Right cardiac atrium (tissue), 5 donors: ENCODE measurements at places on chromosomes 2 and 18. TPM values are rescaled to one million over a fixed set of nuclear protein-coding genes. Genes with fewer than 3 reads are reported as not detected.

ANKRD62 gene
- not detected for total RNA-seq

BUB1 gene
- total RNA-seq, result 0.88 TPM

- DNase-seq, result no peak
These were observed 928.5 kb downstream of the DCC start for GRCh38 chr18:53268455-53268854.

GRCh38 chr2:3126911-3127621, 250.6 kb downstream of the EIPR1 start:
- no peak for DNase-seq

GRCh38 chr2:219521066-219521880, 7.0 kb downstream of the ASIC4 start:
- peak; percentile 50 for DNase-seq

- DNase-seq, result no peak
These were observed 41.7 kb downstream of the EHBP1 start for GRCh38 chr2:62747169-62747568.

GRCh38 chr2:60478660-60479059, 74.8 kb downstream of the BCL11A start:
- peak; percentile 50 for DNase-seq

DNA sequence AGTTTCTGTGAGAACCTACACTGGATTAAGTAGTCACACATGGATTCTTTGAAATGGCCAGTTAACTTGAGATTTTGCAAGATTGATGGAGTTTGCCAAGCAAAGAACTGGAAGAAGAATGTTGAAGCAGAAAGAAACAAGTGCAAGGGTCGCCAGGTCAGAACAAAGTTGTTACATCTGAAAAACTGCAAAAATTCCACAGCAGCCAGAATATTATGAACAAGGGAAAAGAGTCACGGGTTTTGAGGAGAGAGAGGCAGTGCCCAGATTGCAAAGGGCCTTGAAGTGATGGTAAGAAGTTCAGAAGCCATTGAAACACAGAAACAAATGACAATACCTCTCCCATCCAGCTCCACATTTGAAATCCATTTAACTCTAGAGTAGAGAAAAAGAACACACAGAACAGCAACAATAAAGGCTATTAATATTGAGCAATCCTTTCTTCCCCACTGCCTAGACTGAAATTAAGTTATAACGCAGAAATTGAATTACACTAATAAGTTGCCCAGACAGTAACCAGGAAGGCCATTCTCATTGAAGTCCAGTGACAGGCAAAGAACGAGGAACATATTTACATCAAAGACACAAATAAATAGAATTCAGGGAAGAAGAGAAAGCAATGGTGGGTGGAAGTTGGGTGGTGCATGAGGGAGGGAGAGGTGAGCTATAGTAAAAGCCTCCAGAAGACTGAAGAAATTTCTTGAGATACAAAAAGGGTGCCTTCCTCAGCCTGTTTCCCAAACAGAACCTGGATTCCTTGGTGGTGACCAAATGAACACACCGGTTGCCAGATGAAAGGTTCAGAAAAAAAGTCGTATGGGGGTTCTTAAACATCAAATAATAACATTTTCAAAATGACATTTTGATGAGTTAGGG, 80.6 kb downstream of the ARHGAP15 start:
- DNase-seq, result peak; percentile 41

DNA sequence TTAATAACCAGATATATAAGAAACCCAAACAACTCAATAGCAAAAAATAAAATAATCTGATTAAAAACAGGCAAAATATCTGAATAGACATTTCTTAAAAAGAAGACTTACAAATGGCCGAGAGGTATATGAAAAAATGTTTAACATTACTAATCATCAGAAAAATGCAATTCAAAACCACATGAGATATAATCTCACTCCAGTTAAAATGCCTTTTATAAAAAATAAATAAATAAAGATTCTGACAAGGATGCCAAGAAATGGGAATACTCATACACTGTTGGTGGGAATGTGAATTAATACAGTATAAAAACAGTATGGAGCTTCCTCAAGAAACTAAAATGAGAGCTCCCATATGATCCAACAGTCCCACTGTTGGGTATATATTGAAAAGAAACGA, 33.9 kb upstream of the BMP10 start:
- no peak for DNase-seq

DNA sequence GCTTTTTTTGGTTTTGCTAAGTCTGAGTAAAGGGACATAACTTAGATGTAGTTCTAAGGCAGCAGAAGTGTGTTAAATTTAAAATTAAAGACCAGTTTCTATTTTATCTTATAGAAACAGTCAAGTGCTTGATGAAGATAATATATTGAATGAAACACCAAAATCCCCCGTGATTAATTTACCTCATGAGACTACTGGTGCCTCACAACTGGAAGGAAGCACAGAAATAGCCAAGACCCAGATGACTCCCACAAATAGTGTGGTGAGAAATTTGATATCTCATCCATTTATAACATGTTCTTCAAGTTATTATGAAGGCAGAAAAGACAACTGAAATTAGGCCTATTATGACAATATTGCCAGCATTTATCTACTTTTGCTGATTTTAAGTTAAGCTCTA, 45.6 kb downstream of the APLF start:
- DNase-seq, result no peak

MDH1B gene
- total RNA-seq, result 1.8 TPM

RTP5 gene
- total RNA-seq, result not detected

DNA sequence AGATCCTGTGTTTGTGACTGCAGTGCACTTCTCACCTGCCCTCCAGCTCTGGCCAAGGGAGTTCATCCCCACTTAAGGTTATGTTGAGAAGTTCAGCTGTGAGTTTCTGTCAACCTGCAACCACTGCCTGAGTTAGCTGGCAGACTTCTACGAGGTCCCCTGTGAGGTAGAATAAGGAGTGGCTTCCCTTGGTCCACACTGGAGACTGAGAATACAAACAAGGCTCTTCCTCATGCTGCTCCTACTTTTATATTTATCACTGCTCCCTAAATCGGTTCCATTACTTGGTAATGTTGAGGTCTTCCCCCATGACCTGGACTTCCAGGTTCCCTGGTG, 353.2 kb upstream of the CWC22 start:
- no peak for DNase-seq

GRCh38 chr2:239630618-239631286, 229.9 kb upstream of the HDAC4 start:
- no peak for DNase-seq

- no peak for DNase-seq
These were observed 31.2 kb downstream of the C1D start for GRCh38 chr2:68031542-68032160.

- DNase-seq, result no peak
These were observed 299.4 kb downstream of the AGAP1 start for GRCh38 chr2:235793163-235793752.

GRCh38 chr2:118805064-118805690, 42.3 kb downstream of the EN1 start:
- no peak for DNase-seq

ZSWIM2 gene
- not detected for total RNA-seq

DNA sequence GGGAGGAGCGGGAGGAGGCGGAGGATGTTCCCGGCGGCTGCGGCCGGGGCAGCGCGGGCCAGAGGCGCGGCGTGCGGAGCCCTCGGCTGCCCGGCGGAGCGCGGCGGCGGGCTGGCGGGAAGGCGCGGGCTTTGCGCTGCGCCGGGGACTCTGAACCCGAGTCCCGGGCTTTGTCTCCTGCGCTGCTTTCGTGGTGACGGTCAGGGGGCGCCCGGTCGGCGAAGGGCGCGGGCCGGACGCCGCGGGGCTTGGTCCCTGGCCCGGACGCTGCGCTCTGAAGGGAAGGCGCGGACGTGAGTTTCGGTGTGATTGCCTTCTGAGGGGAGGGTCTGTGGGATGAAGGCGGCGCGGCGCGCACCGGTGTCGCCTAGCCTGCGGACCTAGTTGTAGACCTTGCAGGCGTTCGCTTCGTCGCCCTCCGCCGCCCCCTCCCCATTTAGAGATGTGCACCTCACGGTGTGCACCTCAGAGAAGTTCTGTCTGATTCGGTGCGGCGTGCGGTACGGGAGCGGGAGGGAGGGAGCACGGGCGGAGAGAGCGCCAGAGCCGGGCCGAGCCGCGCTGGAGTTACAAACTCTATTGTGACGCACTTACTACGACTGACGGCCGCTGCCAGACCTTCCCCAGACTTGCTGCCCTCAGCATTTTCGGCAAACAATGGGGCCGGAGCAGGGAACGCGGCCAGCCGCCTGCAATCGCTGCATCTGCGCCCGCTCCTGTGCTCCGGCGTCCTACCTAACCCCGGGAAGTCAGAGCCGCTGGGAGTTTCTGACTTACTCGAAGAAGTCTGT, 2.1 kb downstream of the BCL2L11 start:
- DNase-seq, result peak; percentile 88

GRCh38 chr2:168166902-168167510, 80.4 kb downstream of the STK39 start:
- DNase-seq, result no peak

OR6B2 gene
- not detected for total RNA-seq

DNA sequence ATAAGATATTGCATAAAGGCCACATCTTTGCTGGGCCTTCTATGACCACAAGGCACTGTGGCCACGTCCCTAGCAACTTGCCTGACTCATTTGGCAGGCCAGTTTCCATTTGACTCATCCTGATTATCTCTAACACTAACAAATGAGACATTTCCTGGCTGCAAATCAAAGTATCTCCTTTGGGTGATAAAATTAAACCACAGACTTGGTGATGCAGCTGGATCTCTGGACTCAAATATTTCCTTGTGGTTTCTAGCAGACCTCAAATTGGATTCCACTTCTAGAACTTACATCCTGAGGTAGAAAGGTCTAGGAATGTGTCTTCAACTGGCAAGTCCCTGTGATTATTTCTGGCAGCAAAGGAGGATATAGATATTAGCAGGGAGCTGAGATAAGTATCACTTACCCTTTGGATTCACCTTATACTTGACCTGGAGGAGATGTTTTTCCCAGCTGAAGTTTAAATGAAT, 167.9 kb upstream of the NXPH2 start:
- no peak for DNase-seq

PTPRM gene
- 62.4 TPM for total RNA-seq

DNA sequence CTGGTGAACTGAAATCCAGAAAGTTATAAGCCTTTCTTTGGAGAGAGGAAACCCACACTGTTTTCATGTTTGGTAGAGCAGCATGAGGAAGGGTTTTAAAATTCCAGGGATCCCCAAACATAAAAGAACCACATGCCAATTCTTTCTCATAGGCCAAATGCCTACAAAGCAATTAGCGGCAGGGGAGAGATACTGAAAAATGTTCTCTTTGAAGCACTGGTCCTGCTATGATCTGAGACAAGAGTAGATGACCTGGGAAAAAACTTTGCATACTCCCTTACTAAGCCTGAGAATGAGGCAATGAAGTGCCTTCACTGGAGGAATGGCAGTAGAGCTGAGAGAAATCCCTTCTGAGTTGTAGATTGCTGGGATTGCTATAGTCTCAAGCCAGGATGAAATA, 1261.7 kb downstream of the DSC3 start:
- no peak for DNase-seq

SRD5A2 gene
- total RNA-seq, result not detected

RBKS gene
- total RNA-seq, result 2.5 TPM

DNA sequence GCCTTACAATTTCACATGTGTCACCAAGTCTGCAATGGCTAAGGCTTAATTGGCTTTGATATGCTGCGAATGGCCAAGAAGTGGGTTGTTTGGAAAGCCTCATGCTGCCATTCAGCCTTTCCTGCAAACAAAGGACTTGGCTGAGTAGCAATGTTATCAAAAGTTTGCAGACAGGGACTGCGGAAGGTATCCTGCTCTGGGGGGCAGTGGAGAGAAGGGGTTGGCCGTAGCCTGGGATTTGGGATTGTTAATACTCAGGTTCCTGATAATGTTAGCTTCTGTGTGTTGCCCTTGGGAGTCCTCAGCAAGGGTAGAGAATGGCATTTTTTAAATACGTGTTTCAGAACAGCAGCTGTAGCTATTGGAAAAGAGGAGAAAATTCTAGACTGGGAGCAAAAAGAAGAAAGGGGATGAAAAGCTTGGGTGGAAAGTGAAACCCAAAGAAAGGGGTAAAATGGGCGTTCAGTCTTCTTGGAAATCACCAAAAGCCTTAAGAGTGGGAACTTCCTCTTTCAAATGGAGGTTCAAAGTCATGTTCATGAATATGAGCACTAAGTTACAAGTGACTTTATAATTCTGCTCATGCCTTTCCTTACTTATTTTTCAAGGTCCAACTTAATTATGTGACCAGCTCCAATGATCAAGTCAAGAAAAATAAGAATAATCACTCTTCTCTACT, 325.1 kb downstream of the RNF144A start:
- DNase-seq, result no peak

STAM2 gene
- 32.2 TPM for total RNA-seq

- no peak for DNase-seq
These were observed 251.8 kb downstream of the LPIN1 start for GRCh38 chr2:11998218-11998617.

DNA sequence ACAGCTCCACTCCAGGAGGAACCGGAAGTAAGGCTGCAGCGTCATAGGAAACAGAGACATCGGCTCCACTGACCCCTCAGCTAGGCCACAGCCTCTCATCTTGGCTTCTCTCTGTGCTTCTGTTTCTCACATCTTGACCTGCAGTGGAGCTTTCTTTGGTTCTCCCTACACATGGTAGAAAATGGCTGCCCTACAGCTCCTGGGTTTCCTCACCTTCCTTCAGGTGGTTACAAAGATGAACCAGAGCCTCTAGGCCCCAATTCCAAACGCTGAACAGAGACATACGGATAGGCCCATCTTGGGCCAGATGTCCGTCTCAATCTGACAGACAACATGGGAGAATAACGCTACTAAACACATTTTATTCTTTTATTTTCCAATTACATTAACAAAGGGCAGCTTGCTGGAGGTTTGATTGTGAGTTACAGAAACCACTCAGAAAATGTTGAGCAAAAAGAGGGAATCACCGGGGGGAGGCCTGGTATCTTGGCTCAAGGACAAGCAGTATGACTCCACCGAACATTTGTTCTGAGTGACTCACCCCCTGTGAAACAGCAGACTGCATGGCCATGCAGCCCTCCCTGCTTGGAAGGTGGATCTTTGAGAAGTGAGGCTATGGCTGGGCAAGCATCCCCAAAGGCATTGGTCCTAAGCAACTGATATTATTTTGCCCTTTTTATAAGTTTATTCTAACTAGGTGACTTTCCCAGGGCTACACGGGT, 303.5 kb downstream of the CDCA7 start:
- no peak for DNase-seq

GRCh38 chr2:96233436-96233835, 24.8 kb upstream of the STARD7 start:
- DNase-seq, result no peak

DNA sequence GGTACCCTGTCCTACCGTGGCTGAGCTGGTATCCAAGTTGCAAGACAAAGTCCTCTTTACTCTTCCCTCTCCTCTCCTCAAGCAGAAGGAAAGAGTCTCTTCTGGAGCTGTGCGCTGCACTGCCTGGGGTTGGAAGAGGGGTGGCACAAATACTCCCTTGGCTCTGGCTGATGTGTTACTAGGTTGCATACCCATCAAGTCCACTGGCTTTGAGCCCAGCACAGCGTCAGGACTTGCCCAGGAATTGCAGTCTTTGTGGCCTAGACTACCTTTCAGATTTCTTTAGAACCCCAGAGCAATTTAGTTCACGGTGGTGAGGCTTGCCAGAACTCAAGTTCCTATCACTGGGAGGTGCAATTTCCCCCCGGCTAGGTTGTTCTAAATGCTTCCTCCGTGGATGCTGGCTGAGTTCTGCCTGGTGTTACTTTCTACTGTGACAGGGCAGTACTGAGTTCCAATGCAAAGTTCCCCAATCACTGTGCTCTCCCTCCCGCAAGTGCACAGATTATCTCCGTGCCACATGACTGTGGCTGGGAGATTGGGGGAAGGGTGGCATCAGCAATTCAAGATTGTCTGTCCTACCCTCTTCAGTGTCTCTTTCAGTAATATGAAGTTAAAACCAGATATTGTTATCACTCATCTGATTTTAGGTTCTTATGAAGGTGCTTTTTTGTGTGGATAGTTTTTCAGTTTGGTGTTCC, 13.4 kb downstream of the MYO3B start:
- DNase-seq, result no peak
